Psoas muscle (tissue), 8 donors: ENCODE measurements at places on chromosomes 16 and 17. TPM values are rescaled to one million over a fixed set of nuclear protein-coding genes. Genes with fewer than 3 reads are reported as not detected.
A peak's percentile ranks its signal among the peaks of the same experiment; 100 is the strongest.

GRCh38 chr16:66134875-66135274 is 231.6 kb upstream of the CDH5 start:
- no peaks in the 10 kb centered on the region for H3K27me3 ChIP-seq
- peaks cover 9% of the 10 kb centered on the region for H3K4me1 ChIP-seq
- no peaks in the 10 kb centered on the region for H3K36me3 ChIP-seq
- DNase-seq = no peak
- H3K4me3 ChIP-seq = no peak overlapping the region
- H3K27ac ChIP-seq = no peak overlapping the region

DNA sequence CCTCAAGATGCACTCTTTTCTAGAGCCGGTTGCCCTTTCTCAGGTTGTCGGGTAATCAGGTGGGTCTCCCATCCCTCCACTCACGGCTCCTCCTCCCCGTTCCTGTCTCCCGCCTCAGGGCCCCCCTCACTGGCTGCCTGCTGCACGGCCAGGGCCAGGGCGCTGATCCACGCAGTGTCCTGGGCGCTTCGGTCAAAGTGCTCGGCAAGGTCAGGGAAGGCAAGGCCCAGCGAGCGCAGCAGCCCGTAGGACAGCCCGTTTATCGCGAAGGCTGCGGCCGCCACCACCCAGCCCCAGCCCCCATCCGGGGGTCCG is 753 bp downstream of the SLC16A11 start:
- DNase-seq = peak; percentile 60
- peaks cover 12% of the 10 kb centered on the region for H3K27me3 ChIP-seq
- peak overlapping the region; percentile 60 for H3K4me3 ChIP-seq

DNA sequence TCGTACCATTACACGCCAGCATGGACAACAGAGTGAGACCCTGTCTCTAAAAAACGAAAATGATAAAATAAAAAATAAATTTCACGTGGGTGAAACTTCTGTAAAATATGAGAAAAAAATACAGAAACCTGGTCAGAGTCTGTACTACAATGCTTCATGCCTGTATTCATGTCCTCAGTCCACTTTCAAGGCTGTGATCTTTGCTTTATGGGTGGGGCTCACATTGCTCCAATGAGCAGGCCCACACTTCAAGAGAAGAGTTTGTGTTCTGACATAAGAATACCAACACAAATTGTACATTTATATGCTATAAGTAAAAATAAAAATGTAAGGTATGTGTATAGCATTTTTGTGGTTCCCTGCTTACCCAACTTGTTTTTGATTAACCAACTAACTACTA is 32.2 kb upstream of the ABCA3 start:
- no peak overlapping the region for H3K4me3 ChIP-seq
- peaks cover 5% of the 10 kb centered on the region for H3K4me1 ChIP-seq
- H3K27ac ChIP-seq = no peak overlapping the region
- no peaks in the 10 kb centered on the region for H3K27me3 ChIP-seq
- no peak for DNase-seq

DNA sequence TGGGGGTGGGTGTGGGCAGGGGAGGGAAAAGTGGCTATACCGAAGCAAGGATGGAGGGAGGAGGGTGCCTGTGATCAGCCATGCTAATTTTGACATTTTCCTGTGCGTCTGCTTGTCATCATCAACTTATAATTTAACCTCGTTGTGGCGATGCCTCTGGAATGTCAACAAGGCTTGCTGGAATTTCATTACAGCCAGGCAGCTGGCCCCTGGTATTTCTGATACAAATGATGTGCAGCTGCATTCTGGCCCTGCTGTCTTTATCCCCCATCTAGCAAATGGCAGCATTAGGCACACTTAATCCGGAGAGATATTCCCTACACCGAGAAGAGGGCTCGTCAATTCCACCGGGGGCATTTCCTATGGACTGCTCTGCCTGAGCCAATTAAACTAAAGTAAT is 278.3 kb upstream of the CCL2 start:
- no peak overlapping the region for H3K27ac ChIP-seq
- no peaks in the 10 kb centered on the region for H3K27me3 ChIP-seq
- no peaks in the 10 kb centered on the region for H3K4me1 ChIP-seq
- no peak for DNase-seq

DNA sequence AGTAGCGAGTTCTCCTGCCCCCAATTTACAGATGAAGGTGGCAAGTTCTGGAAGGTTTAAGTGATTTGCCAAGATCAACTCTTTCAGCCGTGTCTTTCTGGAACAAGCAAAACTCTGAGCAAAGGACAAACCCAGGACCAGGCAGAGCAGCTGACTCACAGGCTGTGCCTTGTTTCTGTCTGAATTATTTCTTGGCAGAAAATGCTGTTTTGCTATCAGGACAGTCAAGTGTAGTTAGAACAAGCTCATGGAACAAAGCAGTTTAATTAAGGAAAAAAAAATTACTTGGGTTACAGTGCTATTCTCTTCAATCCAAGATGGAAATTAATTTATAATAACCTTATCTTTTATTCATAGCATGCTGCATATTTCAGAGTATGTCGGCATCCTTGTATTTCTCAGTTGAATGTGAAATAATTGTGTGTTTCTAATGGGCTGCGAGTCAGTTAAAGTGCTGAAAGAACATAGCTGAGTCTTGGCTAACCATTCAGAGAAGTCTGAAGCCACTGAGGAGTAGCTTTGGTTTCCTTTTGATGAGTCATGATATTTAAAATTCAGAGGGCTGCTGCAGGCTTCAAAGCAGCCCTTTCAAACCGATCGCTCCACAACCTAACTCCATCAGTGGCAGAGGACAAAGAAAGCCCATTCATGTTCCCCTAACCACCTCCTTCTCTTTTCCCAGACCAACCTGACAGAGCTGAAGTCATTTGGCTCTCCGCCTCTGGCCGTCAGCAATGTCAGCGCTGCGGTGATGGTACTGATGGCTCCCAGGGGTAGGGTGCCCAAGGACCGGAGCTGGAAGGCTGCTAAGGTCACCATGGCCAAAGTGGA is 143.7 kb downstream of the ZNF18 start:
- H3K4me1 ChIP-seq = no peaks in the 10 kb centered on the region
- no peak overlapping the region for H3K4me3 ChIP-seq
- no peak for DNase-seq
- no peaks in the 10 kb centered on the region for H3K36me3 ChIP-seq
- H3K27me3 ChIP-seq = no peaks in the 10 kb centered on the region

DNA sequence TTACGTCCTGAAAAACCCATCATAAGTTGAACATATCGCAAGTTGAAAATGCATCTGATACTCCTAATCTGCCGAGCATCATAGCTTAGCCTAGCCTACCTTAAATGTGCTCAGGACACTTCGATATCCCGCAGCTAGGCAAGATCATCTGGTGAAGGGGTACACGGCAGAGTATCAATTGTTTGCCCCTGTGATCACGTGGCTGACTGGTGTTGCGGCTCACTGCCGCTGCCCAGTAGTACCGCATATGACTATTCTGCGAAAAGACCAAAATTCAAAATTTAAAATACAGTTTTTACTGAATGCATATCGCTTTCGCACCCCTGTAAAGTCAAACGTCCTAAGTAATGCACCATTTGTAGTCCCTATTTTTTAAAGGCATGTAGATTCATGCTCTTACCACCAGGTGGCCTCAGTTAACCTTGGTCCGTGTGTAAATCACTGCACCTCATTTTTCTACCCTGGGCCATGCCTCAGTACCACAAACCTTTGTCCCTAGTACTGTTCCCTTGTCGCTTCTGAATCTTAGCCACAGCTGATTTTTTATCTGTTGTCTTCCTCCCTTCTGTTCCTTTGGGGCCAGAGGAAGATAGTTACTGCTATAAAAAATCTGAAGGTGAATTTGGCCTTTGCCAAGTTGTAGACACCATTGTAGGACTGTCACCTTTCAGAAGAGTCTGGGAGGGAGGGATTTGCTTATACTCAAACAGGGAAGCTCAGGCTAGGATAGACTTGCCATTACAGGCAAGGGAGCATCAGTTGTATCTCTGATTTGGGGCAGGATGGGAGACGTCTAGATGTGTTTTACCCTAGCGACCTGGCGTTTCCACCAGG is 34.4 kb downstream of the WWP2 start:
- no peaks in the 10 kb centered on the region for H3K27me3 ChIP-seq
- peaks cover 22% of the 10 kb centered on the region for H3K36me3 ChIP-seq
- DNase-seq = no peak

- no peak overlapping the region for H3K4me3 ChIP-seq
- DNase-seq = no peak
- peaks cover 17% of the 10 kb centered on the region for H3K4me1 ChIP-seq
- no peak overlapping the region for H3K27ac ChIP-seq
Observed at GRCh38 chr17:1506649-1507267, 9.7 kb downstream of the INPP5K start.

DNA sequence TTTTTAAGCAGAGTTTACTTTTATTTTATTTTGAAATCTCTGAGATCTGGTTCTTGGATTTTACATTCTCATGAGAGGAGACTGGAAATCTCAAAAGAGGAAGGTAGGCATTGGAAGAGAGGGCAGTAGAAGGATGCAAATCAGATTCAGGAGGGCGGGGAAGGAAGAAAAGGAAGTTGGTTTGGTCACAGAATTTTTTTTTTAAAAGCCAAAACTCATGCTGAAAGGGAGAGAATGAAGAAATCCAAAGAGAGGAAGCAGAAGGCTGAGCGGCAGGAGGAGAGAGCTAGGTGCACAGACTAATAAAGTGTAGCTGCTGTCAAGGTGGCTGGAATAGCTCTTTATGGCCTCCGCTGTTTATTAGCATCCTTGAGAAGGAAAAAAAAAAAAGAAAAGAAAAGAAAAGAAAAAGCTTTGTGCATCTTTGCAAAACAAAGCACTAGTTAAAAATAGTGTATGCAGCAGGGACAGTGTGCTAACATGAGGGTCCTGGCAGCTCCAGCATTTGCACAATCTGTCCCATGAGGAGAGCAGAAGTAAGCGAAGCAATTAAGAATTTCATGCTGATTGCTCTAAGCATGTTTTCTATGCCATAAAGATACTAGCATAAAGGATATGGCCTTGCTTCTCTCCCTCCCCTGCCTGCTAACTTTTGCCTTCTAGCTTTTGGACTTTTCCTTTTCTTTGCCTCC is 194.2 kb downstream of the ZFHX3 start:
- no peaks in the 10 kb centered on the region for H3K36me3 ChIP-seq
- H3K27ac ChIP-seq = no peak overlapping the region
- no peak overlapping the region for H3K4me3 ChIP-seq
- no peak for DNase-seq
- peaks cover 25% of the 10 kb centered on the region for H3K4me1 ChIP-seq

DNA sequence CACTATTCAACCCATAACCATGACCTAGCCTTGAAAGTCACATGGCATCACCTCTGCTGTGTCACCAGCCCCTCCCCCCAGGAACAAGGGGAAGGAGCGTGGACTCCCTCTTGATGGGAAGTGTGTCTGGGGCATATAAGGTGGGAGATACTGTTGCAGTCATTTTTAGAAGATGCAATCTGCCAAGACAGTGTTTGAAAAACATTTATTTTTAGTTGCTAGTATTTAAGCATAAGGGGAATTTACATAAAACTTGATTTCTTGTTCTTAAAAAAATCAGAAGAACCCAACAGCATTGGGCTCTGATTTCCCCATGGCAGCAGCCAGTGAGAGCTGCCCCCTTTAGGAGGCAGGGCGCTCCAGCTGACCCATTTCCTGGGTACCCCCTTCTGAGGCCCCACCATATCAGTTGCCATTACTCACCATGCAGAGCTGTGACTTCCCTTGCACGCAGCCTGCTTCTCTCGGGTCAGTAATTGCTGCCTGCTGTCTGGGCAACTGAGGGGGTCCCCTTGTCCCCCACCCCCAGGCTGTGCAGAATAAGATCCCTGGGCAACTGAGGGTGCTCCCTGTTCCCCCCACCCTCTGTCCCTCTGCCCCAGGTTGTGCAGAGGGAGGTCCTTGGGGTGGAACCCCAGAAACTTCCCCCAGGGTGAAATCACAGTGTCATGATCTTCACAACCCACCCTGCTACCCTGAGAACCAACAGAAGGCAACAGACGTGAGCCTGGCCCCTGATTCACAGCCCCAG is 11.8 kb upstream of the CDC42EP4 start:
- peaks cover 2% of the 10 kb centered on the region for H3K4me1 ChIP-seq
- no peak overlapping the region for H3K4me3 ChIP-seq
- DNase-seq = no peak
- no peaks in the 10 kb centered on the region for H3K36me3 ChIP-seq
- no peak overlapping the region for H3K27ac ChIP-seq
- H3K27me3 ChIP-seq = peaks cover 2% of the 10 kb centered on the region

GRCh38 chr17:61255647-61256046 is 144.0 kb upstream of the TBX2 start:
- no peak overlapping the region for H3K4me3 ChIP-seq
- no peak for DNase-seq
- no peak overlapping the region for H3K27ac ChIP-seq
- no peaks in the 10 kb centered on the region for H3K36me3 ChIP-seq
- peaks cover 24% of the 10 kb centered on the region for H3K4me1 ChIP-seq

- H3K4me1 ChIP-seq = peaks cover 13% of the 10 kb centered on the region
- DNase-seq = peak; percentile 64
- H3K27ac ChIP-seq = peak within 1 kb of the TSS; percentile 72
- no peaks in the 10 kb centered on the region for H3K27me3 ChIP-seq
Observed at GRCh38 chr17:352421-353212, at the start of gene RPH3AL. Gene RPH3AL, minus strand, starts transcription at chr17:352807. Its CDS starts 25,264 bp downstream, at chr17:327543.

DNA sequence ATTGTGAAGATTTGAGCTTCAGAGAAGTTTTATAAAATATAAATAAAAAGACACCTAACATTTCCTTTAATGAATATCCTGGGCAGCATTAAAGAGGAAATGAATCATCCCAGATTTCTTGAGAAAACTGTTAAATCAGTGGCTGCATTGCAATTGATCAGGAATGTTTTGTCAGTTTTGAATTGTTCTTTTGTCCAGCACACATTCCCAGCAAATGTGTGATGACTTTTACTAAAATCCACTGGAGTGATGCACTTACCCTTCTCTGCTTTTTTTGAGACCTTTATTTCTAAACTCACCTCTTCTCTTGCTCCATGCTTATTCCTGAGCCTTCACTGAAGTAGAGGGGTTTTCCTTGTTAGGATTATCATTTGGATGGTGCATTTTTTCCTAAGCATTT is 1307.2 kb downstream of the CDH8 start:
- no peaks in the 10 kb centered on the region for H3K4me1 ChIP-seq
- no peaks in the 10 kb centered on the region for H3K36me3 ChIP-seq
- no peak overlapping the region for H3K4me3 ChIP-seq
- DNase-seq = no peak
- H3K27me3 ChIP-seq = no peaks in the 10 kb centered on the region

GRCh38 chr17:16482253-16482652 is 9.7 kb downstream of the LRRC75A start:
- H3K4me3 ChIP-seq = no peak overlapping the region
- no peak for DNase-seq
- H3K4me1 ChIP-seq = peaks cover 11% of the 10 kb centered on the region
- no peaks in the 10 kb centered on the region for H3K36me3 ChIP-seq
- no peaks in the 10 kb centered on the region for H3K27me3 ChIP-seq

Gene AANAT
- total RNA-seq = not detected

Gene NPTX1
- 0.67 TPM for total RNA-seq

Gene TMEM106A
- total RNA-seq = 2.8 TPM

Gene PDE6G
- not detected for total RNA-seq

Gene SEC14L5
- total RNA-seq = 0.81 TPM

Gene CA5A
- not detected for total RNA-seq

Gene PARN
- 14.5 TPM for total RNA-seq

Gene NPW
- not detected for total RNA-seq

Gene P3H4
- 2.8 TPM for total RNA-seq
